Activated T-helper 2 cell treated with anti-CD3 and anti-CD28 coated beads, Interferon-gamma antibody, Interleukin-2, Interleukin-4, amounts not matched to agents 10 μg/mL and 5 μg/mL and 100 μg/mL, durations not matched to agents 14 hours and 24 hours and 36 hours (primary cell): ENCODE measurements at places on chromosomes 12 and 14.

DNA sequence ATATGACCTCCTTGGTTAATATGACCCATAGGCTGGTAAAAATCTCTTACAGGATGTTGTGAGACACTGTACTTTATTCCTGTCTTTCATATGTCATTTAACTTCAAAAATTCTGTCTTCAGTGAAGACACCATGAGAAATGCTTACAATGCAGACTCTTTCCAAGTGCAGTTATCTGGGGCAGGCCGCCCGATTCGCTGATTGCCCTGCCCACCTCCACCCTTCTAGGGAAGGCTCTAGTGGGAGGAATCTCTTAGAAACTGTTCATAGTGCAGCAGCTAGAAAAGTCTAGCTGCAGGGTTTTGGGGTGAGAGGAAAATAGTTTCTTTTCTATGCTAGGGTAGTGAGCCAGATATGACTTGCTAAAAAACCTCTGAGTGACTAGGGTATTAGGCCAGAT lies 15.0 kb upstream of the CIPC start:
- H3K27ac ChIP-seq = no peak overlapping the region
- no peaks in the 10 kb centered on the region for H3K36me3 ChIP-seq
- H3K4me3 ChIP-seq = no peak overlapping the region

GRCh38 chr14:73269729-73270531 lies 32.6 kb downstream of the PAPLN start:
- peaks cover 11% of the 10 kb centered on the region for H3K27me3 ChIP-seq
- H3K4me1 ChIP-seq = peaks cover 3% of the 10 kb centered on the region
- peak overlapping the region; percentile 41 for H3K4me3 ChIP-seq

DNA sequence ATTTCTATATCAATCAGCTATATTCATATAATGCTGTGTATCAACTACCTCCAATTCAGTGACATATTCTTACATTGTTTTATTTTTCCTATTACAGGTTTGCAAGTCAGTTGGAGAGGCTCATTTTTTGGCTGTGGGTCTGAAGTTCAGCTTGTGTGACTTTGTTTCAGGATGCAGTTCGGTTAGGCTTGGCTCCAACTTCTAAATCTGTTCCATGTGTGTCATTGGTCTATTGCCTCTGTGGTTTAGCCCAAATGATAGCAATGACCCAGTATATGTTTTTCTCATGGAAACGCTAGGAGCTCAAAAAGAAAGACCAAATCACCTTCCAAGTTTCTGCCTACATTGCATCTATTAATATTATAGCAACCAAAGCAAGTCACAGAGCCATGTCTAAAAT lies 848.6 kb upstream of the LRFN5 start:
- no peak overlapping the region for H3K4me3 ChIP-seq
- H3K27ac ChIP-seq = no peak overlapping the region
- no peaks in the 10 kb centered on the region for H3K36me3 ChIP-seq
- no peaks in the 10 kb centered on the region for H3K27me3 ChIP-seq

- peaks cover 7% of the 10 kb centered on the region for H3K36me3 ChIP-seq
- peaks cover 11% of the 10 kb centered on the region for H3K4me1 ChIP-seq
- no peaks in the 10 kb centered on the region for H3K27me3 ChIP-seq
- no peak for DNase-seq
- H3K4me3 ChIP-seq = no peak overlapping the region
Observed at GRCh38 chr12:116202940-116203339, 74.6 kb downstream of the MED13L start.
